ENCODE measurements at places on chromosomes 13 and 19.

DNA sequence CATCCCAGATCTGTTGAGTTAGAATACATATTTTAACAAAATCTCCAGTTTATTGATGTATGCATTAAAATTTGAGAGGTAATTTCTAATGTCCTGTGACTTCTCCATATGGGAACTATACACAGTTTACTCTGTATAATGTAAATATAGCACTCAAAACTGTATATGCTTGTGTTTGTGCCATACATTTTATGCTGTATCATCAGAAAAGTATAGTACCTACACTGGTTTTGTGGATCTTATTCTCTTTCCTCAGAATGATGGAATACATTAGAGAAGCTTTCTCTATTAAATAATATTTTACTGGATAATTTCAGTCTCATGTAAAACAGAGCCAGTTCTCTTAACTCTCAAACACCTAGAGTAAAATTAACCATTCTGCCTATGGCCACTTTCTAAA, 53.6 kb downstream of the ZNF254 start:
- DNase-seq, result no peak

DNA sequence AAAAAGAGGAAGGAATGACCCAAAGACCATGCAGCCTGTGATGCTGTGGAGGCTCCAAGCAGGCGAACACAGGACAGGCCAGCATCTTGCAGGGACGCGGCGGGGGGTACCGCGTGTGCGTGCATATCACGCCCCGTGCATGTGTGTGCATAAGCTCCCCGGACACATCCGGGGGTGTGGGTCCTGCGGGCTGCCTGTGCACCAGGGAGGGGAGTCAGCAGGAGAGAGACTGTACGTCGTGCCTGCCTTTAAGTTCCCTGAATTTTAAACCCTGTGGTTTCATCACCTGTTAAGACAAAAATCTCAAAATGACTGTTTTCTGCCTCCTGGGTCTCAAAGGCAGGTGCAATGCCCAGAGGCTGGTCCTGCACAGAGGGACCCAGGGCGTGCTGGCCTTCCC, 16.6 kb downstream of the ADAT3 start:
- no peak for DNase-seq

- DNase-seq, result no peak
Observed at GRCh38 chr19:16207063-16207462, 9.4 kb downstream of the AP1M1 start.

DNA sequence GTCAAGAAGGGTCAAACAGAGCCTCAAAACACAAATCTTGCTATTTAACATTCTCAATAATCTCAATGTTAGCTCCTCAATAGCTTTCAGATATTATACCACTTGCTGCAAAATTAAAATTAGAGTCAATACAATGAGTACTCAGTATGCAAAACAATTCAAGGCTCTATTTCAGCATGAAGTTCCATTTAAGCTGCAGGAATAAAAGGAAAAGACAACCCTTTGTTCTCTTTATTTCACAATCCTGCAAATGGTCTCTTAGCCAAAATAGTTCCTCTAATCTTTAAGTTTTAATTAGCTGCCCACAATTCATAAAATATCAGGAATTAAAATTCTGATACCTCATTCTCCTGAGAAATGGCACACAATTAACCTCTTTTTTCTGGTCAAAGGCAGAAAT, 40.5 kb upstream of the DCT start:
- DNase-seq, result no peak

- DNase-seq, result no peak
Observed at GRCh38 chr19:47005873-47006272, 13.8 kb upstream of the NPAS1 start.

DNA sequence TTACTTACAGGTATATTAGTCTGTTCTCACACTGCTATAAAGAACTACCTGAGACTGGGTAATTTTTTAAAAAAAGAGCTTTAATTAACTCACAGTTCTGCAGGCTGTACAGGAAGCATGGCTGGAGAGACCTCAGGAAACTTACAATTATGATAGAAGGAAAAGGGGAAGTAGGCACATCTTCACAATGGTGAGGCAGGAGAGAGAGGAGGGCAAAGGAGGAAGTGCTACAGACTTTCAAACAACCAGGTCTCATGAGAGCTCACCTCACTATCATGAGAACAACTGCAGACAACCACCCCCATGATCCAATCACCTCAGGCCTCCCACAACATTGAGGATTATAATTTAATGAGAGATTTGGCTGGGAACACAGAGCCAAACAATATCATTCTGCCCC, 511.7 kb downstream of the SLITRK6 start:
- no peak for DNase-seq

- DNase-seq, result no peak
Observed at GRCh38 chr13:62850331-62850730, 1434.7 kb upstream of the PCDH20 start.

DNA sequence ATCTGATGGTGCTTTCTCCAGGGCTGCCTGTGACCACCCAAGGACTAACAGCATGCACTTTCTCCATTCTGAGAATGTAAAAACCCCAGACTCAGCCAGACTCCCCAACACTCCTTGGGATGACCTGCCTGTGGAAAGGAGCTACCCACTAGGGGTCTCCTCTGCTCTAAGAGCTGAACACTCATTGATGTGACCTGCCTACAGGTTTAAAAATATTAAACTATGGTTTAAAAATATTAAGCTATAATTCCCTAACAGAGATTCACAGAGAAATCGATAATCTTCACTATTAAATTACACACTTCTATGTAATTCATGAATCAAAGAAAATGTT, 696.2 kb upstream of the SLITRK5 start:
- no peak for DNase-seq

DNA sequence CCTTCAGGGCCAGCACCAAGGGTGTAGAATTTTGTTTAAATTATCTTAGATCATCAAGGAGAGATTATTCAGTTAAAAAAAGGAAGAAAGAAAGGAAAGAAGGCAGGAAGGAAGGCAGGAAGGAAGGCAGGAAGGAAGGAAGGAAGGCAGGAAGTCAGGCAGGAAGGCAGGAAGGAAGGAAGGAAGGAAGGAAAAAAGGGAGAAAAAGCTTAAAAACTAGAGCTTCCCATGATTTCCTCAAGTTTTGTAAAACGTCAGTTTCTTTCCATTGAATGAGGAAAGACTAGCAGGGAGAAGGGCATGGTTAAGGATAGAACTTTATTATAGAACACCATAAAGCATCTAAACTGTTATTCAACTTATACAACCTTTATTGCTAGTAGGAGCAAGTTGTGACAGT, 2672.0 kb upstream of the PCDH20 start:
- no peak for DNase-seq

DNA sequence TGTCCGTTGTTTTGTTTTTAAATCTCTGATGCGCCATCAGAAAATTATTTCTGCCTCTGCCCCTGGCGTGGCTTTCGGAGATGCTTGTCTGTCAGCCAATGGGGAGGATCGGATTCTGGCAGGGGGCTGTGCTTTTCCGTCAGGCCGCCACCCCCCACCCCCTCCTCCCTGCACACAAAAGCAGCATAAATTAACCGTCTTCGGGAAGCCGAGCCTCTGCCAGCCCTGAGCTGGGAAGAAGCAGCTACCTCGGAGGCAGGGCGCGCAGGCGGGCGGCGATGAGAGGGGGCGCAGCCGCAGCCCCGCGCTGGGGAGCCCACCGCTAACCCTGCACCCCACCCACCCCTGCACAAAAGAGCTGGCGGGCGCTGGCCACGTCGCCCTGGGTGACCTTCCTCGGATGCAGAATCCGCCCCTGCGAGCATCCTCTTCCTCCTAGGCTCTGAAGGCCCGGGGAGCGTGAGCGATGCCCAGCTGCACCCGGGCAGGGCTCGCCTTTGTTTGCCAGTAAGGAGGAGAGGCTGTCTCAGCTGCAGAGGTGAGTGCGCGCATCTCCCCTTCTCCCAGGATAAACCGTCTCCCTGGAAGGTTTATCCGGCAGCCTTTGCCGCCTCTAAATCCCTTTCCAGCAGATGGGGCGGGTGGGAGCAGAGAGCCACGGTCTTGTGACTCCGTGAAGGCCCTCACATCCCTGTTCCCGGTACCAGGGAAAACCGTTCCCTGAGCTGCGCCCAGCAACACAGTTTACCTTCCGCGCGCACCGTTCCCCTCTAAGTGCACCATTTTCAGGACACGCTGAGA, at the start of gene ATCAY:
Gene ATCAY, plus strand, starts transcription at position 215 of the 801 bp plus-strand sequence. CDS start 5,083 bp downstream, outside the sequence.
- no peak for DNase-seq

DNA sequence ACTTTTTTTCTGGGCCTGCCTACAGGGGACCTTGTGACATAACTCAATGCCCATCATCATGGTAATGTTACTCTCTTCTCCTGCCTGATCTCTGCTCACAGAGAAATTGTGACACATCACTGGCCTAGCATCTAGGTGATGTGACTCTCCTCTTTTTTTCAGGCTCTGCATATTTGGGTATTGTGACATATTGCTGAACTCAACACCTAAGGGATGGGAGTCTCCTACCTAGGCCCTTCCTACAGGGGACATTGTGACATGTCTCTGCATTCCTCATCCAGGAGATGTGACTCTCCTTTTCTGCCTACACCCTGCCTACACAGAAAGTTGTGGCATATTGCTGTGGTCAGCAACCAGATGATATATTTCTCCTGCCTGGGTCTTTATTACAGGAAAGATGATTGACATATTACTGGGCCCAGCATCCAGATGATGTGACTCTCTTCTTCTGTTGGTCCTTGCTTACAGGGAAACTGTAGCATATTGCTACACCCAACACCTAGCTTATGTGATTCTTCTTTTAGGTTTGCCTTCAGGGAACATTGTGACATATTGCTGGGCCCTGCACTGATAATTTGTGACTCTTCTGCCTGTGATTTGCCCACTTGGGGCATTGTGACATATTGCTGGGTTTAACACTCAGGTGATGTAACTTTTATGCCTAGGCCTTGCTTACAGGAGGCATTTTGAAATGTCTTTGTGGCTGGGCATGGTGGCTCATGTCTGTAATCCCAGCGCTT, 21.0 kb upstream of the ZNF254 start:
- no peak for DNase-seq

DNA sequence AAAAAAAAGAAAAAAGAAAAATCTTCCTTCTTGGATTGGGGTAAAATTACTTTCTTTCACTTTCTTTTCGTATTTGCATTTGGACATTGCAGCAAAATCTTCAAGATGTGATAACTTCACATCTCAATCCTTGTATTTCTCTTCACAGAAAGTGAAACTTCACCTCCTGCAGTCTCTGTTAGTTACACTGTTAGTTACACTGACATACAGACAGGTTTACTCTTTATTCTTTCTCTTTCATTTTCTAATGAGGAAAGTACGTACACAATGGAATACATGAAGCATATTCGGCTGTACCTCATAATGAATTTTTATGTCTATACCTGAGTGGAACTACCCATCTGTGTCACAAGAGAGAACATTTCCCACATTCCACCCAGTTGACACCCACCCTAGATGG, 459.1 kb upstream of the GPC6 start:
- no peak for DNase-seq

- DNase-seq, result no peak
Observed at GRCh38 chr13:99514801-99515200, 13.5 kb downstream of the TM9SF2 start.

DNA sequence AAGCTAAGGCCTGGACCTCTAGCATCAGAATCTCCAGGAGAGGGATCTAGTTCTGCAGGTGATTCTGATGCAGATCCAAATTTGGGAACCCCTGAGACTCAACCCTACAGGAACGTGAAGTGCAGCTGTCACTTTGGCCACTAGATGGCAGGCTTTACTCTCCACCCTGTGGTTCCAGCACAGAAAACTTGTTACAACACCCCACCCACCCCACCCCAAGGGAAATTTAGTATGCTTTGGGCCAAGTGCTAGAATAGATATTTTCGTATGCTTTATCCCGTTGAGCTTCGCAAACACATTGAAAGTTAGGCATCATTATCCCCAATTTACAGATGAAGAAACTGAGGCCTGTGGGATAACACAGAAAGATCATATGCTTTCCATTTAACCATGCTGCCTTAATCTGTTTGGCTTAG, 232.0 kb downstream of the B3GLCT start:
- DNase-seq, result peak; percentile 5

DNA sequence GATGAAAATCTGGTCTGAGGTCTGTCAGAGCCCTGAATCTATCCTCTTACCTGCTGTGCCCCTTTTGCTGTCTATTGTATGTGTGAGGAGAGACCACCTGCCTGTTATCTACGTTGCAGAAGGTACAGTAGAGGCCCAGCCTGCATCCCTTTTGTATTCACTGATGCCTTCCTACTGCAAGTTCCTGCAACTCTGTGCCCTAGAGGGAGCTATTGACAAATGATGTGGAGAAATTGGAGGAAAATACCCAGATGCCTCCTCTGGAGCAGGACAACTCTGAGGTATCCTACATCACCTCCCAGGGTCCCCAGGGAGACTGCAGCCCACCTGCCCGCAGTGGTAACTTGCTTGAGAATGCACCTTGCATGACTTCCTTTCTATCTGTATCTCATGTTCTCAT, 33.7 kb downstream of the SIAH3 start:
- DNase-seq, result no peak

- DNase-seq, result no peak
Observed at GRCh38 chr19:14471436-14472187, 3.5 kb downstream of the PTGER1 start.

DNA sequence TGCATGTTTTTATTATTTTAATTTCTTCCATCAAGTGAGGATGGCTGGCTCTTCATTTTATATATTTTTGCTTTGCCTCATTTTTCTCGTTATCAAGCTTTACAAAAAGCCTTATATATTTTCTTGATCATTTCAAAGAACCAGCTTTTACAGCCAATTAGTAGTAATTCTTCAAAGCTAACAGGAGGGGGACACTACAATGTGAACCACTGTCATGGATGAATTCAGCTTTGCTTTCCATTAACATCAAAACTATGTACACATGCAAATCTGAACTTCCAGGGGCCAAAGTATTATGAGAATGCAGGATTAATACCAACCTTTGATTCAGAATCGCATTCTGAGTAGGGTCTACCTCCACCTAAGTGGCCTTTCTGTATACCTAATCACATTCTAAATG, 11.1 kb downstream of the UQCRFS1 start:
- no peak for DNase-seq

DNA sequence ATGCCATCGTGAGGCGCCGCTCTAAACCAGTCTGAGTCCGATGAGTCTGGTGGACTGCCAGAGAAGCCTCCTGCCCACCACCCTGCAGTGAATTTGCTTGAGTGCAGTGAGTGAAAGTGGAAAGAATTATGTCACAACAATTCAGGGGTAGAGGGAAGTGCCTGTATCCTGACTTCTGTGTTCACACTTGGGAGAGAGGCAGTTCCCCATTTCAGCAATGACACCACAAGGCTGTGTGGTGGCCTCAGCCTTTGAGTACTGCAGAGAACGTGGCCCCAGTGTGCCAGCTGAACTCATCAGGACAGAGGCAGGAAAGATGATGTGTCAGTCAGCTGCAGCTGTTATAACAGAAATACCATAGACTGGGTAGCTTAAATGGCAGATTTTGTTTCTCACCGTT, 155.6 kb downstream of the COG6 start:
- no peak for DNase-seq

GRCh38 chr19:11361771-11362731, 6.8 kb downstream of the PLPPR2 start:
- DNase-seq, result no peak

DNA sequence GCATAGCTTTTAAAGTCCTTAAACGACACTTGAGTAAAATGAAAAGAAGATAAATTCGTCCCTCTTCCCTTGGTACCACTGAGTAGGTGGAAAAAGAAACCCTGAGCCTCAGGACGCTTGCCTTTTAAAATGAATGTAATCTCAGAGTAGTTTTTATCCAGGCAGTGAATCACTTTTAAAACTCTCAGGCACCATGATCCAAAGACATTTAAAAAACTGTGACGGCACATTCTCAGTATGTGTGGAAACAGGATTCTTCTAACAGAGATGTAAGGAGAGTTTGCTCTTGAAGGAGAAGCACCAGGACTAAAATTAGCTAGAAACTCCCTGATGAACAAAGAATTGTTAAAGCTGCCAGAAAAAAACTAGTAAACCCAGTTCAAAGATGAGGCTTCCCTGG, 105.7 kb upstream of the SLC15A1 start:
- DNase-seq, result no peak

GRCh38 chr13:114119196-114119595, 13.2 kb downstream of the RASA3 start:
- no peak for DNase-seq
